ENCODE measurements at places on chromosomes 2 and 18.

DNA sequence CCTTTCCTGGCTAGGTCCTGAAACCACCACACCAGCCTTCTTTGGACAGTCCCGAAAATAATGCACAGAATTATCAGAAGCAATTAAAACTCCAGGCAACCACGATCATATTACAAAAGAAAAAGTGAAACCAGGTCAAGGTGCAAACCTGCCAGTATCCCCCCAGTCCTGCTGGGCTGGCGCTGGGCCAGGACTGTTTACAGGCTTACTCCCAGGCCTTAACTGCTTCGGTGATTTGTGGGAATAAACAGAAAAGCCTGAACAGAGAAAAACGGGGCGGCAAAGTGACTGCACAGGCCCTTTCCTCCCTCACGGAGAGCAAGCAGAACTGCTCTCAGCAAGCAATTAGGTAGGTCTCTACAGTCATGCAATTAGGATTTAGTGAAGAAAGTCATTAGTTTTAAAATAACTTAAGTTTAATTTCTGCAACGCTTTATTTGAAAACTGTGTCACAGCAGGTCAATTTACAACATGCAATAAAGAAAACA, 1.3 kb downstream of the HDAC4 start:
- DNase-seq, result peak; percentile 35

DNA sequence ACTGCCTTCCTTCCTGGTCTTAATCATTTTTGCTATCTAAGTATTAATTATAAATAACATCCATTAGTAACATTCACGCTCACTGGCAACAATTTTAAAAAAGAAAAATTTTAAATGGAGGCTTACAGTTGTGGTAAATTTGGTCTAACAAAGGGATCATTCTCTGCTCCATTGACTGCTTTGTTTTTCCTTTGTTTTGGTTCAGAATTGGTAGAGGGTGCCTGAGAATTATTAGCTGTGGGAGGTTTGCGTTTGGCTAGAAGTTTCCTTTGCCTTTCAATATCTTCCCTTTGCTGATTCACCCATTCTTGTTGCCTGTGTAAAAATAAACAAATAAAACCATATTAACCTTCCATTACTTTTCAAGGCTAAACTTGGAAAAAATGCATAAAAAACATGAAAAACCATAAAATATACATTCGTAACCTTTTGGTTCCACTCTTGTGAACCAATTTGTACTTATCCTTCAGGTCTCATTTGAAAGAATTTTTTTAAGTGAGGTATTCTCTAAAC, 114.6 kb downstream of the TLK1 start:
- DNase-seq, result no peak

DNA sequence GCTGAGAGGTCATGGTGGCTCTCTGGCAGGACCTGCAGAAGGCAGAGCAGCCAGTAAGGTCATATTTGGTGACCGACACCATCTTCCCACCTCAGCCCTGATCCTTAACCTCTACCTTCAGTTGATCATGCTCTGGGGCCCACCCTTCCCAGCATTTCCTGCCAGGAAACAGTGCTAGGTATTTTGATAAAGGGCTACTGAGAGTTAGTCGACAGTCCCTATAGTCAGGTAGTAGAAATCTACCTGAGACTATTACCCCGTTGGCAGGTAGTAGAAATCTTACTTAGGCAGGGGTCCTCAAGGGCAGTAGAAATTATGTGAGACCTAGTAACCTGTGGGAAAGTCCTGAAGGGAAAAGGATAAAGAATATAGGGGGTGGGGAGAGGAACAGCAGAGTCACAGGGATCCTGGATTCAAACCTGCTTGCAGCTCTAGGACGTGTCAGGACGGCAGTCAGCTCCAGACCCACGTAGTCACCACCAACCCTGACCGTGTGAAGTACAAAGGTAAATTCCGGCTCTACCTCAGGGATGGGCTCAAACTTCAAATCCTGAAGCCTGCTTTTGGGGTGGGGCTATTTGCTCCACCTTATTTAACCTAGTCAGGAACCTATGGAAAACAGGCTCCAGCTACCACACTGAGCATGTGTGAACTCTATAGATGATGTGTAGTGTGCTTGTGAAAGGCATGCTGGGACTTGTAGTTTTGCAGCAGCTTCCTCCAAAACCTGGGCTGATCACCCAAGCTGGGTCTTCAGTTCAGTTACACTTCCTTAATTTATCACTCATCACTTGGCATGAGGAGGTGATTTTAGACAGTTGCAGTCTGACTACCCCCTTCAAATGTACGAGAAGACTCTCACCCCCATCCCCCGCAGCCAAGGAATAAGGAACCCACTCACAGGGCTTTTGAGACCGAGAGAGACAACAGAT, at the start of gene DQX1:
Gene DQX1 (minus strand): TSS at position 515 of the 932 bp plus-strand sequence. CDS start 502 bp downstream, at position 13.
- peak; percentile 84 for DNase-seq

DNA sequence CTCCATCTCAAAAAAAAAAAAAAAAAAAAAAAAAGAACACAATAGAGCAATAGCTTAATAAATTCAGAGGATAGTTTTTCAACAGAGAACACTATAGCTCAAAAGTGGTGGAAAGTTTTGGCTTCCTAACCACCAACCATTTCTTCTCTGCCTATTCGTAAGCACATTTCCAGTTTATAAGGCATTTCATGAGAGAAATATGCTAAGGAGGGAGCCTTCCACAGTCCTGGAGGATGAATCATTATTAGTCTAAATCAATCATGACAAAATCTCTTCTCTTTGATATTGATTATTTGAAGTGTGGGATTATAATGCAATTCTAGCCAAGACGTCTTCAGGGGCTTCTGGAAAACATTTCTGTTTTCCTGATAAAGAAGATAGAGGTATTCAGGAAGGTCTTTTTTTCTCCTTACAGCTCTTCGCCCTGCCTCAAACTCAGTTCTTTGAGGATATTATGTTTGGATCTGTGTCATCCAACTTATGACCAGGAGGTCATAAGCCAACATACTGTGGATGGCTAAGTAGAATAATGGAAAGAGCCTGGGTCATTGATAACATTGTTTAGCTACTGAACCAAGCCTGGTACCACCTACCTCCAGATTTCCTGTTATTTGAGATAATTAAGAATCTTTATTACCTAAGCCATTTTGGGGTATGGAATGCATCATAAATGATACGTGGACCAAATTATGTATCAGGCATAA, 207.3 kb downstream of the TRIB2 start:
- no peak for DNase-seq

DNA sequence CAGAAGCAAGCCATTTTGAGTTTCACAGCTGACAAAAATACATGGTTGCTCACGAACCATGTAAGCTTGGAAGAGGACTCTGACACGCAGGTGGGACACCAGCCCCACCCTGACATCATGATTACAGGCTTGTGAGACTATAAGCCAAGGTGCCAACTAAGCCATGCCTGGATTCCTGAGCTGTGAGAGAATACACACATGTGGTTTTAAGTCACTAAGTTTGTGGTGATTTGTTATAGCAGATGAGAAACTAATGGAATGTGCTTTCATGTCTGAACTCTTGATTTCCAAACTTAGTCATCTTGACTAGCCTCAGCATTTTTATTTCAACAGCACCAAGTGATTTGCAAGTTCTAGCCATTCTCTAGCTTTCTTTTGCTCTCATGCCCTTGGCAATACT, 676.1 kb upstream of the CELF4 start:
- no peak for DNase-seq

DNA sequence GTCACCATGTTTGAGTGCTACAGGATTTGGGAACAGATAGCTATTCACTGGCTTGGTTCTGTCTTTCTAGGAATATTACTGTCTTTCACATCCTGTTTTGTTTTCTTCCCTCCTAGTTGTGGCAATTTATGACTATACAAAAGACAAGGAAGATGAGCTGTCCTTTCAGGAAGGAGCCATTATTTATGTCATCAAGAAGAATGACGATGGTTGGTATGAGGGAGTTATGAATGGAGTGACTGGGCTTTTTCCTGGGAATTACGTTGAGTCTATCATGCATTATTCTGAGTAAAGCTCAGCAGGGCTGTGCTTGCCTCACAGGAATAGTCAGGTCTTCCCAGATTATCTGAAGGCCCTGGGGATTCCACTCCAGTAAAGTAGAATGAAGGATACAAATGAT, 98.9 kb downstream of the ABI2 start:
- DNase-seq, result no peak

DNA sequence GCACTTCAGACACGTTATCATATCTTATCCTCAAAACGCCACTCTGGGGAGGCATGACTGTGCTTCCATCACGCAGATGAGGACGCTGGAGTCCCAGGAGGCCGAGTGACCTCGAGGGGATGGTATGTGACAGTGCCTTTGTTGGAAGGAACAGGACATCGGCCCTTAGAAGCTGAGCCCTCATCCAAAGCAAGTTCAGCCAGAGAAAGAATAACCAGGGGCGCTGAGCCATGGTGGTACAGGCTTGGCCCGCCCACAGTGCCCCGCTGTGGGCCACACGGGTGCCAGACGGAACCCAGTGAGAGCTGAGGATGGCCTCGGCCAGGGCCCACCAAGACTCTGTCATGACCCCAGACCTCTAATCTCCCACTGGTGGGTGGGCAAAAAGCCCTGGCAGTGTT, 31.3 kb downstream of the HS1BP3 start:
- no peak for DNase-seq
